Mammary epithelial cell (primary cell): ENCODE measurements at places on chromosomes 13 and 19. TPM values are rescaled to one million over a fixed set of nuclear protein-coding genes. Genes with fewer than 3 reads are reported as not detected.

DNA sequence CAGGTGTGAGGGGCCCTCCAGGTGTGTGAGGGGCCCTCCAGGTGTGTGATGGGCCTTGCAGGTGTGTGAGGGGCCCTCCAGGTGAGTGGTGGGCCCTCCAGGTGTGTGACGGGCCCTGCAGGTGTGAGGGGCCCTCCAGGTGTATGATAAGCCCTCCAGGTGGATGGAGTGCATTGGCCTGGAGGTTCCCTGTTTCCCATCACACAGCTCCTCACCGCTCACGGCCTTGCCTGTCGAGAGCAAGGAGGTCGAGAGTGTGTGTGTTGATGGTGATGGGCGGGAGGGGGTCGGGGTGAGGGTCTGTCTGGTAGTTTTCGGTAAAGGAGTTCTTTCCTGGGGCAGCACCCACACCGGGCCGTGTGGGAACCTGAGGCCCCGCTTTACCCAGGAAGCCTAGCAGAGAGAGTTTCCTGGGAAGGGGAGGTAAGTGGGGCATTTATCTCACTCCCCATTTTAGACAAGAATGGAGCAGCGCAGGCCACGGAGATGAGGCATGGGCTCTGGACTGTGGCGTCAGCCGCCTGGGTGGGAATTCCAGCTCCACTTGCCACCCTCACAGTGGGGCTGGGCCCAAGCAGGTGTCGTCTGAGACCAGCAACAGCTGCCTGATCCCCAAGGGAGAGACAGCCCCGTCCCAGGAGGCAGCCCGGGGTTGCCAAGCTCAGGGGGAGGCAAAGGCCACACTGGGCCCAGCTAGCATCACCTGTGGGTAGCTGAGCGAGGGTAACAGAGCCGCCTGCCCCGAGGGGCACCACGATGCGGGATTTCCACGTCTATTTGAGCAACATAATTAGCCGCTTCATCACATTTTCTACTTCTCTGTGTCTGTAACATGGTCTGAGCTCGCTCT lies 10.9 kb upstream of the GAS6 start:
- DNase-seq = no peak

DNA sequence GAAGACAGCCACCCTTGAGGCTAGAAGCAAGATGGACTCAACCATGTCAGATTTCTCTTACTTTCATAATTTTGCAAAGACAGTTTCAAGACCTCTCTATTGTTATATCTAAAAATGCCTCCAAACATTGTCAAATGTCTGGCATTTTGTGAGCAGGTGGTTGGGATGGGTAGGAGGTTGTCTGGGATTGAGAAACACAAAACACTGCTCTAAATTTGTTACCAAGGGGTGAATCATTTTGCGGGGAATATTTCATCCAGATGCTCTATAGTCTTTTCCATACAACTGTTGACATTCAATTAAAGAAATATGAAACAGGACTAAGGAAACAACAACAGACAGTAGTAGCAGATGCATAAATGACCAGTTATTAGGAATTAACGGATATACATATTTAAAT lies 208.2 kb downstream of the ITGBL1 start:
- no peak for DNase-seq

Gene POSTN
- 20.0 and 55.6 TPM in 2 replicates for total RNA-seq

Gene CYP2A7
- total RNA-seq = not detected in 2 replicates

DNA sequence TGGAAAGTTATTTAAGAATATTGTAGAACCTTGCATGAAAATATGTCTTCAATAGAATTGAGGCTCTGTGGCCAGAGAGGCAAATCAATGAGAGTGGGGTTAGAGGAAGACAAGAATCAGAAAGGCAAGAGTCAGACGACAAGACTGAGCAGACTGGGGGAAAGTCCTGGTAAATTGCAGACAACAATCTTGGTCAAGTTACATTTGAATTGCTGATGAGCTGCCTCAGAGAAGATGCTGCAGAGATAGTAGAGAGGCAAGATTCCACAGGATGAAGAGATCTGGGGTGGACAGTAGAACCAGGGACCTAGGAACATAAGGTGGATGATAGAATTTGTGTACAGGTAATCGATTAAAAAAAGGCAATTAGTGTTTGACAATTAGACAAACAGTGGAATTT lies 133.8 kb downstream of the RXFP2 start:
- no peak for DNase-seq

Gene PLIN5
- total RNA-seq = 0.19 TPM in 1 of 2 replicates, not detected in the other

- no peak for DNase-seq
These were observed 5.2 kb downstream of the REXO1 start for GRCh38 chr19:1843116-1843515.
